ENCODE measurements at places on chromosomes 2 and 18.

DNA sequence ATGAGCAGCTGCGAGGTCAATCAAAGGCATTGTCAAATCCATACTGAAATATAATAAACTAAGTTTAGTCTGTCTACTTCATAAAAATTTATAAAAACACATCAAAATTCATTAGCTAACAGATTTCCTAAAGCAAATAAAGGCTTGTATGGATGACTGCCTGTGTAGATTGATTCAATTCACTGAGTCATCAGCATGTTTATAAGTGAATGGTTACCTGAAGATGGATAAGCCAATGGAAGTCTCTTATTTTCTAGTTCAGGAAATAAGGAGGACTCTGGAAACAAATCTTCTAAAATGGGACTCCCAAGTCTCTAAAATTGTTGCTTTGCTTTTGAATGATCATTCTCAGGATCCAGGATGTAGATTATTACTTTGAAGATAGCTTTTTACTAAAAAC lies 57.0 kb upstream of the HNRNPA3 start:
- no peak for DNase-seq

- DNase-seq: no peak
These were observed 44.9 kb upstream of the YWHAQ start for GRCh38 chr2:9675415-9676351.

- DNase-seq: no peak
These were observed 147.9 kb downstream of the MYT1L start for GRCh38 chr2:2183176-2183575.

GRCh38 chr2:205001300-205001966 lies 456.2 kb downstream of the PARD3B start:
- DNase-seq: no peak

GRCh38 chr18:33161131-33161530 lies 279.4 kb downstream of the CCDC178 start:
- DNase-seq: no peak

GRCh38 chr2:15935189-15935588 lies 5.2 kb upstream of the MYCN start:
- DNase-seq: no peak

DNA sequence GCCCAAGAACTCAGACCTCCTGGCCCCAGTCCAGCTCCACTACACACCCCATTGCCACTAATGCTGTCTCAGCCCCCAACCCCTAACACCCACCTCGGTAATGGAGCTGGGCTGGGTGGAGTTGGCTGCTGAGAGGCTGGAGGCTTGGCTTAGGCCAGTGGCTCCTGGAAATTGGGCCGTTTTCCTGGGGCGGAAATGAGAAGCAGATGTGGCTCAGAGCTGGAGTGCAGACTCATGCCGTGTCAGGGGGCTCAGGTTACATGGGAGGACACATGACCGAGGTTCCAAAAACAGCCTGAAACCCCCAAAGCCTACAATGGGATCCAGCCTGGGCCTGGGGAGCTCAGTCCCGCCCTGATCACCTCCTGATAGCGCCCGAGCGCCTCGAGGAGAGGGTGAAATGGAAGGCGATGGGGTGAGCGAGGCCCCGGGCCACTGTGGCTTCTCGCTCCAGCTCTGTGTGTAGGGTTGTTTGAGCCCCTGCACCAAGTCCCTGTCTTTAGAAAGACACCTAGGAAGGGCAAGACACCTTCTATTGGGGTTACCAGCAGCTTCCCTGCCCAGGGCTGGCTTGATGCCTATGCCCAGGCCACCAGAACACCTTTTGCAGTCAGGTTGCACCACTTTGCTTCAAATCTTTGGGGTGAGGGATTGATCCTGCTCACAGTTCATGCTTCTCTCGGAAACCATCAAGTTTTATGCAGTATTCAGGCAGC lies 175.7 kb upstream of the HAAO start:
- DNase-seq: no peak

- no peak for DNase-seq
These were observed 1.3 kb upstream of the ZNF512 start for GRCh38 chr2:27581417-27582128.

DNA sequence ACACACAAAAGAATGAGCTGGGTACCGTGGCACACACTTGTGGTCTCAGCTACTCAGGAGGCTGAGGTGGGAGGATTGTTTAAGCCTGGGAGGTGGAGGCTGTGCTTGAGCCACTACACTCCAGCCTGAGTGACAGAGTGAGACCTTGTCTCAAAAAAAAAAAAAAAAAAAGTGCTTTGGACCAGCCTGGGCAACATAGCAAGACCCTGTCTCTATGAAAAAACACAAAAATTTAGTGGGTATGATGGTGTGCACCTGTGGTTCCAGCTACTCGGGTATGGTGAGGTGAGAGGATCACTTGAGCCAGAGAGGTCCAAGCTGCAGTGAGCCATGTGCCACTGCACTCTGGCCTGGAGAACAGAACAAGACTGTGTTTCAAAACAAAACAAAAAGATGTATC lies 10.4 kb downstream of the ZNF512 start:
- DNase-seq: no peak

- peak; percentile 41 for DNase-seq
These were observed 4.0 kb upstream of the GPR17 start for GRCh38 chr2:127641846-127642507.

- DNase-seq: no peak
These were observed 72.9 kb downstream of the MAP3K20 start for GRCh38 chr2:173148520-173148919.

- DNase-seq: no peak
These were observed 377.5 kb downstream of the OSR1 start for GRCh38 chr2:18980786-18981430.

- DNase-seq: no peak
These were observed 64.5 kb upstream of the LAPTM4A start for GRCh38 chr2:20115902-20116301.

DNA sequence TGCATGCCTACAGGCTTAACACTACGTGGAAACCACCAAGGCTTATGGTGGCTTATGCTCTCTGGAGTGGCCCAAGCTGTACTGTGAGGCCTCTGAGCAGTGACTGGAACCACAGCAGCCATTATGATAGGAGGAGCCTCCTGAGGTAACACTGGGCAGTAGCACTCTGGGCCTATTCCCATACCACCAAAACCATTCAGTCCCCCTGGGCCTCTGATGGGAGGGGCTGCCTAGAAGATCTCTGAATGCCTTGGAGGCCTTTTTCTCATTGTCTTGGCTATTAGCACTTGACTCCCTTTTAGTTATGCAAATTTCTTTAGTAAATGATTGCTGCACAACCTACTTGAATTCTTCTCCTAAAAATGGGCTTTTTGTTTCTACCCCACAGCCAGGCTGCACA lies 985.0 kb downstream of the DPP10 start:
- DNase-seq: no peak

GRCh38 chr2:223674998-223675609 lies 72.9 kb upstream of the SCG2 start:
- no peak for DNase-seq

GRCh38 chr2:8576525-8577167 lies 105.2 kb upstream of the ID2 start:
- peak; percentile 10 for DNase-seq

- no peak for DNase-seq
These were observed 97.0 kb upstream of the EPAS1 start for GRCh38 chr2:46200100-46200690.

DNA sequence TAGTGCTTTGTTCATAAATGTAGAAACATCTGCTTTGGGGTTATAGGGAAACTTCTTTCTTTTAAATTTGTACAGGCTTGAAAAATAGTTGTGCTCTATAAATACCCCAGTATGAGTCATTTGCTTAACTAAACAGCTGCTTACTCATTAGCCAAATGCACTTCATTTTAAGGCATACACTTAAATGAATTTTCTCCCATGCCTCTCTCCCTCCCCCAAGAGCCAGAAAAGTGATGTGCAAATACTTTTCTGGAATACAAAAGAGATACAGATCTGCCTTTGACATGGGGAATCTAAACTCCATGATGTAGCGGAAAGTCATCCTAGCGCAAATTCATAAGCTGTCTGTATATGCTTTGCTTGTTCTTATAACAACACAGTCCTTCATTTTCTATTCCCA lies 469.4 kb downstream of the DLGAP1 start:
- DNase-seq: no peak

GRCh38 chr2:217192366-217192765 lies 332.5 kb upstream of the TNP1 start:
- no peak for DNase-seq

- no peak for DNase-seq
These were observed 427.9 kb downstream of the PLCL1 start for GRCh38 chr2:198232281-198232680.

GRCh38 chr2:99084256-99084655 lies 57.3 kb upstream of the C2orf15 start:
- DNase-seq: no peak

GRCh38 chr2:8552293-8552801 lies 129.5 kb upstream of the ID2 start:
- DNase-seq: no peak

GRCh38 chr18:54916507-54916906 lies 42.8 kb downstream of the CCDC68 start:
- no peak for DNase-seq

DNA sequence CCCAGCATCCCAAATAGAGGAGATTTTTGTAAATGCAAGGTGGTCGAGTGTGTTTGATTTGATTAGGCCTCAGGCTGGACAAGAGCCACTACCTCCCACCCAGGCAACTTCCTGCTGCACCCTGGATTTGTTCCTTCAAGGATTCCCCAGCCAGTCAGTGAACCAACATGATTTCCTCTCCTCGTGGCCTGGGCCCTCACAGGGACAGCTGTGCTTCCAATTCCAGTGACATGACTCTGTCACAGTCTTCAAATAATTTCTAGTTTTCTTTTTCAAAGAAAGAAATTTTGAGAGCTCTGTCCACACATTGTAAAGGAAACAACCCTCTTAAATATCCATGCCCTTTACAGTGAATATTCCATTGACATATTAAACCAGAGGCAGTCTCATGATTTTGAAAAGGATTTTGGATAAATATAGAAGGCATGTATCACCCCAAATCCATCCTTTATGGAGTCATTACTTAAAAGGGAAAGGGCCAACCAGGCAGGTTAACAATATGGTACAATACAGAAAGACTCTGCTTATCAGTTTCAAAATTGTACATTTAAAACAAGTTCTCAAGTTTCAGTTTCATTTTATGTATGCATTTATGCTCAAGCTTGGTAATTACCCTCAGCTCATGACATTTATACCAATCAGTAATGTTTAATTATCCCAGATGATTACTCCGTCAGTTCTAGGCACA lies 121.3 kb upstream of the FOSL2 start:
- no peak for DNase-seq
